ENCODE measurements at places on chromosomes 16 and 17.

GRCh38 chr17:36203335-36203734, 6.8 kb upstream of the CCL3L1 start:
- DNase-seq = no peak

GRCh38 chr17:73863761-73864535, 219.7 kb upstream of the SDK2 start:
- DNase-seq = no peak

DNA sequence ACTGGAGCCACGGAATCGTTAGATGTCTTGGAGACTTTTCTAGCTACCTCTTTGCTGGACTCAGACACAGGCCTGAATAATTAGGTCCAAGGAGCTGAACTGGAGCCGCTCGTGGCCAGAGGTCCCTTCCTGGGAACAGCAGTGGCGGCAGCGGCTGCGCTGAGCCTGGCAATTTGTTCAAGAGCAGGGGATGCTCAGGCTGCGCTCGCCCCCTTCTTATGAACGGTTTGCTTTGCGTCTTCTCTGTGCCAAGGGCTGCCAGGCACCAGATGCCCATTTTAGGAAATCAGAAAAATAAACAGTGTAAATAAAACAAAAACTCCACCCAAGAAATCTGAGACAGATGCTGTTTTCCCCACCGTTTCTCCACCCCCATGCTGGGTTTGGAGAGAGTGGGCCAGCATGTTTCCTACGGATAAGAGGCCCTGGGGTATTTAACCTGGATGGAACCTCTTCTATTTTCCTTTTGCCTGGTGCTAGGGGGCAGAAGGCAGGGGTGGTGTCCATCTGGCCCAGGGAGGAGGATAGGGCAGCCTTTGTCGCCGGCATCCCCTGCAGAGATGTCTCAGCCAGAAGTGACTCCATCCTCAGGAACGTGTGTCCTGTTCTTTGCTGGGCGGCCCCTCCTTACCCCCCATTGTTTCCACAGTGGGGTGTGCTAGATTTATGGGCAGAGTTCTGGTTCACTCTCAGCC, 163.4 kb downstream of the SEC14L1 start:
- no peak for DNase-seq

- no peak for DNase-seq
These were observed 719.0 kb downstream of the KCNJ2 start for GRCh38 chr17:70888324-70888723.

DNA sequence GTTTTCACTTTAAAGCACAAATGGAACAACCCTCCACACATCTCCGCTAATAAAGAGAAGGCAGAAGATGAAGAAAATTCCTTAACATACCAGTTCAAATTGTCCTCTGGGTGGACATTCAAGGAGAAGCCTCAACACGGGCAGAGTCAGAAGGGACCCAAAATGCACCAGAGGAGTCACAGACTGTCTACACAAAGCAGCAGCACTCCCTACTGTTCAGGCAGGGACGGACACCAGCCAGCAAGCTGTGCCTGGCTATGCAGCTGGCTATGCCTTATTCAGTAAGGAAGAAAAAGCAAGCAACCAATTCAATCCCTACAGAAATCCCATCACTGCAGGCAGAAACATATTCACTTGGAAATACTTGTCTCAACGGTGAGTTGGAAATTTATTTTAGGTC, 8.1 kb downstream of the DNAJC7 start:
- DNase-seq = no peak

GRCh38 chr16:11682655-11683096, 14.4 kb downstream of the SNN start:
- DNase-seq = peak; percentile 86

- DNase-seq = no peak
These were observed 42.4 kb upstream of the GSG1L start for GRCh38 chr16:28105954-28106353.

- no peak for DNase-seq
These were observed 27.7 kb upstream of the WFIKKN2 start for GRCh38 chr17:50807675-50808074.

DNA sequence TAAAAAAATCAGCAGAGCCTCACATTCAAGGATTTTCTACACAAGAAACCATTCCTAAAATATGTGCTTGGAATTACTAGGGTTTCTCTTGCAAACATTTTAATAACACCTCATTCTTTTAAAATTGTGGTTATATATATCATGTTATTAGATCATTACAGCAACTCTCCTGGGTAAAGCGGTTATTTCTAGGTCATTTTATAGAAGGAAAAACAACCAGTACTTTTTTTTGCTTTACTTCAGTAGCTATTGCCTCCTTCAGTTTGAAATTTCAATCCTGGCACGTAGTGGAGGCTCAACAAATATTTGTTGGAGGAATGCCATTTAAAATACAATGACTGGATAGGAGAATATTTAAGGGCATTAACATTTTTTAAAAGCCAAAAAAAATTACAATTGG, 220.6 kb downstream of the CDRT15L2 start:
- DNase-seq = no peak

- no peak for DNase-seq
These were observed 22.9 kb upstream of the CORO6 start for GRCh38 chr17:29645515-29646051.

DNA sequence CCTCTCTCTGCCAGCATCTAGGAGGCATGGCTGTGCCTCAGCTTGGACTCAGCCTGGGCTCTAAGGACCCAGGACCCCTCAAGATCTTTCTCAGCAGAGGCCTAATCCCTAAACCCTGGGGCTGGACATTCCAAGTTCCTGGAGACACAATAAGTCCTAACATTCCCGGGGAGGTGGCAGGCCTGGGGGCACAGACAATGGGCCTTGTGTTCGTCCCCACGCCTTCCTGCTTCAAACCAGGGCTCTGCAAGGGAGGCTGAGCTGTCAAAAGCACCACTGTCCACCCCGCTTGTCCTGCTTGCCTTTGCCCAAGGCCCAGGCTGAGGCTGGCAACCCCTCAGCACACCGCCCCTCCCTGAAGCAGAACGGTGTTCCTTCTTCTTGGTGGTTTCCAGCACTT, 13.7 kb downstream of the SDK2 start:
- no peak for DNase-seq

DNA sequence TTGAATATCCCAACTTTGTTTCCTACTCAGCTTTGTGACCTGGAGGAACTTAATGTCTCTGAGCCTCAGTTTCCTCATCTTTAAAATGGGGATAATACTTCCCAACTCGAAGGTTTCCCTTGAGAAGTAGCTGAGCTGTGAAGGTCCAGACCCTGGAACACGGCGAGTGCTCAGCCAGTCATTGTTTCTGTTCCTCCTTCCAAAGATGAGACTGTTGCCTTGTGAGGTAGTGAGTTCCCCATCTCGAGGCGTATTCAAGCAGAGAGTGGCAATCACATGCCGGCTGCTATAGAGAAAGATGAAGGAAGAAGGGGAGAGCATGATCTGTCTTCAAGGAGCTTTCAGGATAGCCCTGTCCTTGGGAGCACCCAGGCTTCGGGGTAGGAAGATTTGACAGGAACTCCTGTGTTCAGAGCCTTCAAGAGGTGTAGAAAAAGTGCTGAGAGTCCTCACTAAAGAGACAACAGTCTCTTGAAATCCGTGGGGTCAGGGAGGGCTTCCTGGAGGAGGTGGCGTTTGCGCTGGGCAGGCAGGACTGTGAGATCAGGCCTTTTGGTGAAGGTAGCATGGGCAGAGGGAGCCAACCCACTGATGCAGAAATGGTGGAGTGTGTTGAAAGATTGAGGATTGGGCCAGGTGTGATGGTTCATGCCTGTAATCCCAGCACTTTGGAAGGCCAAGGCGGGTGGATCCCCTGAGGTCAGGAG, 27.2 kb downstream of the SPNS2 start:
- DNase-seq = no peak

- no peak for DNase-seq
These were observed 216.2 kb downstream of the RBFOX1 start for GRCh38 chr16:7548796-7549318.

GRCh38 chr16:969508-970385, 1.0 kb downstream of the LMF1 start:
- peak; percentile 23 for DNase-seq

- DNase-seq = no peak
These were observed 66.0 kb downstream of the TMC6 start for GRCh38 chr17:78062596-78062995.

- no peak for DNase-seq
These were observed 16.2 kb downstream of the TBX4 start for GRCh38 chr17:61468263-61468907.

- DNase-seq = no peak
These were observed 33.9 kb downstream of the PDIA2 start for GRCh38 chr16:316741-317464.

Measured in kidney tubule cell (primary cell).